ENCODE measurements at places on chromosomes 16 and 17.

DNA sequence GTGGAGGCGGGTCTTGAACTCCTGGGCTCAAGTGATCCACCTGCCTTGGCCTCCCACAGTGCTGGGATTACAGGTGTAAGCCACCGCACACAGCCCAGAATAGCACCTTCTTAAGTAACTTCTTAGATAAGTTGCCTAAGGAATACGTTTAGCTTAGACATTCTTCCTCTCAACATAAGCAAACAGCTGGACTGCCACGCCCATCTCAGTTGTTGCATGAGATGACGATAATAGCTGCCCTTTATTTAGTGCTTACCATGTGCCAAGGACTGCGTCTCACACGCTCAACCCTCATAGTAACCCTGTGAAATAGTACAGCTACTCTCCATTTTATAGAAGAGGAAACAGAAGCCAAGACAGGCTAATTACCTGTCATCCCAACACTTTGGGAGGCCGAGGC is 11.8 kb downstream of the HASPIN start:
- no peak overlapping the region for H3K4me3 ChIP-seq
- no peaks in the 10 kb centered on the region for H3K36me3 ChIP-seq
- peaks cover 27% of the 10 kb centered on the region for H3K4me1 ChIP-seq
- H3K27ac ChIP-seq, result no peak overlapping the region

GRCh38 chr16:68373528-68374245 is 62.9 kb downstream of the PRMT7 start:
- no peak for DNase-seq
- H3K27ac ChIP-seq, result no peak overlapping the region
- H3K36me3 ChIP-seq, result no peaks in the 10 kb centered on the region
- H3K4me1 ChIP-seq, result peaks cover 30% of the 10 kb centered on the region
- no peaks in the 10 kb centered on the region for H3K27me3 ChIP-seq

- DNase-seq, result peak; percentile 69
- H3K27me3 ChIP-seq, result no peaks in the 10 kb centered on the region
- H3K36me3 ChIP-seq, result no peaks in the 10 kb centered on the region
- H3K4me3 ChIP-seq, result no peak overlapping the region
- H3K4me1 ChIP-seq, result no peaks in the 10 kb centered on the region
Measured at GRCh38 chr16:8567355-8568230, 22.7 kb downstream of the TMEM114 start.

- H3K27me3 ChIP-seq, result no peaks in the 10 kb centered on the region
- H3K36me3 ChIP-seq, result no peaks in the 10 kb centered on the region
- no peaks in the 10 kb centered on the region for H3K4me1 ChIP-seq
- H3K4me3 ChIP-seq, result no peak overlapping the region
- H3K27ac ChIP-seq, result no peak overlapping the region
Measured at GRCh38 chr17:76935331-76935730, 67.1 kb downstream of the MGAT5B start.

- no peak for DNase-seq
- no peak overlapping the region for H3K4me3 ChIP-seq
- peaks cover 1% of the 10 kb centered on the region for H3K27me3 ChIP-seq
- no peaks in the 10 kb centered on the region for H3K36me3 ChIP-seq
- no peaks in the 10 kb centered on the region for H3K4me1 ChIP-seq
- no peak overlapping the region for H3K27ac ChIP-seq
Measured at GRCh38 chr16:88356727-88357199, 26.0 kb upstream of the ZNF469 start.
